Heart right ventricle (tissue), 16 donors: ENCODE measurements at places on chromosomes 2 and 18. TPM values are rescaled to one million over a fixed set of nuclear protein-coding genes. Genes with fewer than 3 reads are reported as not detected.

GRCh38 chr18:76530846-76531245, 35.8 kb upstream of the ZNF516 start:
- no peak for DNase-seq

- DNase-seq, result no peak
Measured at GRCh38 chr18:78871618-78872017, 108.0 kb upstream of the SALL3 start.

DNA sequence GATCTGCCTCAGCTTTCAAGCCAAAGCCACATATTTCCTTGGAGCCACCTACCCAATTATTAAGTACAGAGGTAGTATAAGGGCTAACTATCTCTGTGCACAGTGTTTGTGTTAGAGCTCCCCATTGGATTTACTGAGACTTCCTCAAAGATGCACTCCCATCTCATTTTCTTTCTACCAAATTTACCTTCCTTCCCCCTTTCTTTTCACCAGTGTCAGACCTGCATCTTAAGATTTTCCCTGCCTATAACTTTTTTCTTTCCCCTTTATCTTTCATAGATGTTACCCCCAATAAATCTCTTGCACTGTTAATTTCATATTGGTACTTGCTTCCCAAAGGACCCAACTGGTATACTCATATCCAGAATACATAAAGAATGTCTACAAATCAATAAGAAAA, 5.9 kb upstream of the REL start:
- no peak for DNase-seq

DNA sequence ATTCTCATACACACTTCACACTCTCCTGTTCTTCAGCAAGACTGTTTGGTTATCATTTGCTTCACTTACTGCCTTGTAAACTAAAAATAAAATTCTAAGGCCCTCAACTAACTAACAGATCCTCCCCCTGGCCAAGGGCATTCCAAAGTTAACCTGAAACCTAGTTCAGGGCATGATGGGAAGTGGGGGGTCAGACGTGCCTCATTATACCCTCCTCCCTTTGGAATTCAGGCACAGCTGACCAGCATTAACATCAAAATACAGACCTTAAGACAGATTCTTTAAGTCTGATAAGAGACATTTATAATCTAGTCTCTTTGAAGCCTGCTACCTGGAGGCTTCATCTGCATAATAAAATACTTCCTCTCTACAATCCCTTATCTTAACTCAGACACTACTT, 221.0 kb downstream of the NOL4 start:
- no peak for DNase-seq

- DNase-seq, result no peak
Measured at GRCh38 chr2:240139666-240140393, 628 bp downstream of the OTOS start.

DNA sequence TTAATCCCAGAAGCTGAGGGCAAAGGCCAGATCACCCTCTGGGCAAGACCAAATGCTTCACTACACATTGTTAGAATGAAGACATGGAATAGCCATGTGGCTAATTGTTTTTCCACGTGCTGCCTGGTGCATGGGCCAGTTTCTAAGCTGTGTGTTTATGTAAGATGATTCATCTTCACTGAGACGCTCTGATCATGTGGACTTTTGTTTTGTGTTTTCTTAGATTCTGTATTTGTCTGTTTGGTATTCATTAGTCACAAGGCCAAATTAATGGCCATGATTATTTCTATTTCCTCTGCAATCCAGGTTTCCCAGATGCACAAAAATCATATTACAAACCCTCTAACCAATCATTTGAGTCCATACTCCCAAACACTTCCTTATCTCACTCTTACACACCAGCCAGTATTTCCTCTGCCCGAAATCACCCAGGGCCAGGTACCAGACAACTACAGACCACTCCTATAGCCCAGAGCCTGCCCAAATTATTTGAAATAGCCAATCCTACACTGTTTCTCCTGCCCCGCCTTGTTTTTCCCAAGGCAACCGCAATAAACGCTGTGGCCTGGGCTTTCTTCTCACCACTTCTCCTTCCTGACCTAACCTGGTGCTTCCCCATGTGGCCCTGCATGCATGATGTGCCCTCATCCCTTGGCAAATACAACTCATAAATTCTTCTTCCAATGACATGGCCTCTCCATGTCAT, 94.2 kb upstream of the SP3 start:
- DNase-seq, result no peak

GRCh38 chr18:48321536-48321935, 87.6 kb downstream of the ZBTB7C start:
- DNase-seq, result no peak

DNA sequence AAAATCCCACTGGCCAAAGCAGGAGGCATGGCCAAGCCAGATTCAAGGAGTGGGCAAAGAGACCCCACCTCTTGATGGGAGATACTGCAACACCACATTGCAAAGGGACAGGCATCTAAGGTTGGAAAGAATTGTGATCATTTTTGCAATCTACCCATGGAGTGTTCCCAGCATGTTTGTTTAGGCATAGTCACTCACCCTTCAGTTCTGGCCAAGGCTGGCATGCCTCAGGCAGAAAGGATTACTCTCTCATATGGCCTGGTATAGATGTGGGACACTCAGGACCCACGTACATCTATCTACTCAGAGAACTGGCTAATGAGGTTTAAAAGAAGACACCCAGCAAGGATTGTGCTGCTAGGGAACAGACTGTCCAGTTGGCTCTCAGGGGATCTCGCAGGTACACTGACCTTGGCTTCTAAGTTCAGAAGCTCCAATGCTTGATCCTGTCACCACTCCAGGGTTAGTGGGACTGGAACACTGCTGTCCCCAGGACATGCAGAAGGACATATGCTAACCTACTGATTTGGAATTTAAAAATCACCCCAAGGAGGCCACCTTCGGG, 183.7 kb downstream of the KLHL29 start:
- DNase-seq, result no peak

DNA sequence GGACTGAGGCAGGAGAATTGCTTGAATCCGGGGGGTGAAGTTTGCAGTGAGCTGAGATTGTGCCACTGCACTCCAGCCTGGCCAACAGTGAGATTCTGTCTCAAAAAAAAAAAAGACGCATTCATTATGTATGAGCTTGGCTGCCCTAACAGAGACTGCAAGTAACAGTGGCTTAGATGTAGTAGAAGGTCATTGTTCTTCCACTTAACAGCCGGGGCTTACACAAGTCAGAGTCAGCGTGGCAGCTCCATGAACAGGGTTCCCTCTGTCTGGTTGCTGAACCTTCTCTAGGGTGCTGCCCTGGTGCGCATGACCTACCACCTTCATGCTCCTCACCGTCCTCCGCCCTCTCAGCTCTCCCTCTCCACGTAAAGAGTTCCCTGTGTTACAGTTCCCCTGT, 49.1 kb upstream of the IGFBP2 start:
- DNase-seq, result no peak

DNA sequence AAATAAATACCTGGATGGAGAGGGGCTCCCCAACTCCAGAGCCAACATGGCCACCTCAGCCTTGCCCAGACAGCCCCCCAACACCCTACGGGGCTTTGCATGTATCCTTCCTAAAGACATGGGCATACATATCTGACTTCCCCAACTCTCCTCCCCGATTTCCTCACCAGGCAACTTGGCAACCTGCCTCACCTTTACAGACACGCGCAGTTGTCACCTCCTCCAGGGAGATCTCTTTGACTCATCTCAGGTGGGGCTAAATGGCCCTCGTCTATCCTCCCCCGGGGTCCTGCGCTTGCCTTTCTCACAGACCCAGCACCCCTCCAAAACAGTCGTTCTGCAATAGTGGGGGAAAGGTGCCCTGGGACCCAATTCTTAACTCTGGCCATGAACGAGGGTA, 10.6 kb upstream of the BIN1 start:
- no peak for DNase-seq

Gene MYCN
- total RNA-seq, result 1.2 TPM

Gene SLC5A7
- 0.14 TPM for total RNA-seq

Gene FAP
- total RNA-seq, result 1.7 TPM

Gene TMEM185B
- 21.5 TPM for total RNA-seq

Gene NTSR2
- 0.15 TPM for total RNA-seq

Gene MTCL1
- total RNA-seq, result 6.0 TPM

Gene LOXL3
- 2.4 TPM for total RNA-seq

Gene SRBD1
- 9.1 TPM for total RNA-seq
